ENCODE measurements at places on chromosomes 5 and 9.

DNA sequence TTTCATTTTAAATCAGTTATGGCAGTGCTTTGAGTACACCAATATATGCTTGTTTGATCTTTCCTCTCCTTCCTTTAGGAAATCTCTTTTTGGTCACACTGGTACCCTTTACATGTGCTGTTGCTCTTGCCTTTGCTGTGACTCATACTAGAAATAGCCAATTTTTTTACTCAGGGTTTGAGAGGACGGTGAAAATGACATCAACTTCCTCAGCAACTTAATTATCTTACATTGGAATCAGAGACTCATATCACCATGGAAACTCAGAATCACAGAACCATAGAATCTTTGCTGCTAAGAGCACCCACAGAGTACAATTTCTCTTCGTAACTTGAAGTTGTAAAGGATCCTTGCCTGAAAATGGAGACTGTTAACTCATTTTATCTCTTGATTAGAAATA is 13.8 kb upstream of the ZNF300 start:
- DNase-seq: peak; percentile 60

GRCh38 chr5:55572600-55572999 is 37.8 kb upstream of the PLPP1 start:
- DNase-seq: no peak

DNA sequence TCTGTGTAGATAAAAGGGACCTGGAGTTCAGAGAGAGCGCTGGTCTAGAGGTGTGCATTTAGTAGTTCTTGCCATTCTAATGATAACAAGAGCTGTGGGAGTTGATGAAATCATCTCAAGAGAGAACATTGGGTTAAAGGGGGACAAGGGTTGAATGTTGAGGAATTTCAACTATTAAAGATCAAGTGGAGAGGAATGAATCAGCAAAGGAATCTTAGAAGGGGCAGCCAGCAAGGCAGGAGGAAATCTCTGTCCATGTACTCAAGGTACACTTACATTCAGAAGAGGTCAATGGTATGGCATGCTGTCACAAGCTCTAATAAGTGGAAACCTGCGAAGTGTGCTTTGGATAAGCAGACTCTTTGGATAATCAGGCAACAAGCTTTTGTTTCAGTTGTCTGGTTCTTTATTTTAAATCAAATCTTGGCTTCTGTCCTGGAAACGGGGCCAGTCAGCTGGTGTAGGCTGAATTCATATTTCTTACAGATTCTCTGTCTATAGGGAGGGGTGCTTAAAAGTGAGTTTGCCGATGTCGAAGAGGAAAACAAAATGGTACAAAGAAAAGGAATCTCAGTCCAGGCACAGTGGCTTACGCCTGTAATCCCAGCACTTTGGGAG is 320.5 kb upstream of the CD180 start:
- peak; percentile 53 for DNase-seq

- DNase-seq: peak; percentile 11
Observed at GRCh38 chr5:32712481-32713360, 1.6 kb downstream of the NPR3 start.

DNA sequence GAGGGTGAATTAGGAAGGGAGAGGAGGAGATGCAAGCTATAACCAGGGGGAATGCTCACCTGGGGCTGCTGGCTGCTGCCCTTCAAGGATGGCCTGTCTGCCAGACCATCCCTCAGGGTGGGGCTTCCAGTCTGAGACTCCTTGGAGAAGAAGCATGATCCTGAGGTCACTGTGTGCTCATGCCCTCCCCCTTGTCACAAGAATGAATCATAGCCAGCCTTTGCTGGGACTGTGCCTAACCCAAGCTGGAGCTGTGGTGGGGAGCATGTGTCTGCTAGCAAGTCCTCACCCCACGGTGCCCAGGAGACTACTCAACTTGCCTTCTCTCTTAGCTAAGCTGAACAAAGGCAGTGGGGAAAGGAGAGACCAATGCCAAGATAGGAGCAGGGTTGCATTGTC is 463.6 kb downstream of the SPOCK1 start:
- DNase-seq: no peak

- peak; percentile 72 for DNase-seq
Observed at GRCh38 chr9:105405514-105406131, 42.2 kb upstream of the FSD1L start.

- DNase-seq: no peak
Observed at GRCh38 chr5:150241298-150242160, 48.0 kb downstream of the CAMK2A start.

- no peak for DNase-seq
Observed at GRCh38 chr9:120917929-120918762, 8.4 kb downstream of the TRAF1 start.

DNA sequence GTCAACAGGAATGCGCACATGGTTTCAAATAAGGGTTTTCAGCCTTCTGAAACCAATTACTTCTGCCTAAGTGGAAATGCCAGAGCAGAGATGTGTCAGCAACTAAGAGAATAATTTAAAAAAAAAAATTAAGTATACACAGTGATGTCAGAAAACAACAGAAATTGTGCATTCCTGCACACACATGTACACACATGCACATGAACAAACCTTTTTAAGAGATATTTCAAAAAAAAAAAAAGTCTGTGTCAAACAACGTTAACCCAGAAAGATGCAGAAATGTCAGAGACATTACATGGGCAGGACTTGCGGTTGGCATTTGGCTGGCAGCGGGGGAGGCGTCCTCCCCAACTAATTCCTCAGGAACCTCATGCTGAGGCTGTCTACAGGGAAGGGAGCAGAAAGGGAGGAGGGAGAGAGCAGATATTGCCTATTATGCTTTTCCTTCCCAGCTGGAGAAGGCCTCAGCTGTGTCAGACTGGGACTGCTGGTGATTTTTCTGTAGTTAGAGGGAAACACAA is 536.9 kb upstream of the WWC1 start:
- peak; percentile 56 for DNase-seq

GRCh38 chr5:71895546-71895945 is 176.5 kb downstream of the CARTPT start:
- no peak for DNase-seq

DNA sequence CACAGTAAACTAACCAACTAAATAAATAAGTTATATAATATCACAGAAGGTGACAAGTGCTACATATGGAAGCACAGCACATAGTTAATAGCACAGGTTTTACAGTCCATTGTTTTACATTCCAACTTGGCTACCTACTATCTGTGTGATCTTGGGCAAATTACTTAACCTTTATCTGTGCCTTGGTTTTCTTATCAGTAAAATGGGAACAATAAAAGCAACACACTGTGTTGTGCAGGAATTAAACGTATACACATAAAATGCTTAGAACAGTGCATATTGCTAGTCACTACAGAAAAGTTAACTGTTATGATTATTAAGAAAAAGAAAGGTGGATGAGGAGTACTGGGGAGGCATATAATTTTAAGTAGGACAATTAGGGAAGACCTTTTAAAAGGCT is 42.8 kb upstream of the GOLGA1 start:
- no peak for DNase-seq

GRCh38 chr5:175920231-175920811 is 47.8 kb downstream of the THOC3 start:
- peak; percentile 68 for DNase-seq

GRCh38 chr9:70701163-70701562 is 286.7 kb upstream of the KLF9 start:
- peak; percentile 59 for DNase-seq
